Central memory CD4-positive, alpha-beta T cell (primary cell): ENCODE measurements at places on chromosomes 2 and 18.

DNA sequence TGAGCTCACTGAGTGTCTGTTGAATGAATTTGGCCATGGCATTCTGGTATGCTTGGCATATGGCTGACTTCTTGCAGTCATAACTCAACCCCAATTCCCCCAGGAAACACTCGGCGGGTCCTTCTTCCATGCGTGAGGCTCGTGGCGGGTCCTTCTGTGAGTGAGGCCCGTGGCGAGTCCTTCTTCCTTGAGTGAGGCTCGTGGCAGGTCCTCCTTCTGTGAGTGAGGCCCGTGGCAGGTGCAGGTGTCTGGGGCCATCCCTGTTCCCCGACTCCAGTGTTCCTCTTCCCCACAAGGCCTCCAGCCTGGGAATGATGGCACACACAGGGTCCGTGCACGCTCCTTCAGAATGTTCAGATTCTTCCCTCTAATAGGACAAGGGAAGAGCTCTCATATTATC is 169.0 kb downstream of the EIPR1 start:
- no peak for DNase-seq

- DNase-seq = no peak
Observed at GRCh38 chr2:49770919-49771318, 616.6 kb upstream of the FSHR start.

DNA sequence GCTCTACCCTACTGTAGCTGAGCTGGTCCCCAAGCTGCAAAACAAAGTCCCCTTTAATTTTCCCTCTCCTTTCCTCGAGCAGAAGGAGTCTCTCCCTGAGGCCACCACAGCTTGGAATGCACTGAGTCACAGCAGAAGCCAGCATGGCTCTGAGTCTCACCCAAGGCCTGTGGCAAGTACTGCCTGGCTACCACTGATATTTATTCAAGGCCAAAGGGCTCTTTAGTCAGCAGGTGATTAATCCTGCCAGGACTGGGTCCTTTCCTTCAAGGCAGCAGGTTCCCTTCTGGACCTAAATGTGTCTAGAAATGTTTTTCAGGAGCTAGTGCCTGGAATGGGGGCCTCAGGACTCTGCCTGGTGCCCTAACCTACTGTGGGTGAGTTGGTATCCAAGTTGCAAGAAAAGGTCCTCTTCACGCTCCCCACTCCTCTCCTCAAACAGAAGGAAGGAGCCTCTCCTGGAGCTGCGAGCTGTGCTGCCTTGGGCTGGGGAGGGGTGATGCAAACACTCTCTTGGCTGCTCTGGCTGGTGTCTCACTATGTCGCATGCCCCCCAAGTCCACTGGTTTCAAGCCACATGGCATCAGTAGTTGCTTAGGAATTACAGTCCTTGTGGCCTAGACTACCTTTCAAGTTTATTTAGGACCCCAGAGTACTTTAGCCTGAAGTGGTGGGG is 53.4 kb downstream of the CD28 start:
- no peak for DNase-seq

DNA sequence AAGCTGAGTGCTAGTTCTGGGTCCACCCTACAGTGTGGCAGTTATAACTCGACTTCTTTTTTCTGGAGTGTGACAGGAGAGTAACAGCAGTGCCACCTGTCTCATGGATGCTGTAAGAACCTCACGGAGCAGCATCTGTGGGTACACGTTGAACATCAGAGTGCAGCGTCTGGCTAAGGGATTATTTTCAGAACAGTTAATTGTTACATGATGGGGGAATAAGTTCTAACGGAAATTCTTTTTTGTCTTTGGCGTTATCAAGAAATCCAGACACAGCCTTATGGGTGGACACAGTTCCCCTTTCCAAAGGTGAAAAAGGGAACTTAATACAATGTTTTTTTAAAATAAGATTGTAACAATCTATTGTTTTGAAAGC is 28.3 kb upstream of the TOGARAM2 start:
- no peak for DNase-seq

GRCh38 chr2:138615257-138615656 is 113.7 kb downstream of the SPOPL start:
- DNase-seq = no peak

GRCh38 chr2:25032901-25033300 is 9.0 kb upstream of the EFR3B start:
- DNase-seq = no peak

- DNase-seq = no peak
Observed at GRCh38 chr2:45980161-45980865, 316.9 kb upstream of the EPAS1 start.
